ENCODE measurements at places on chromosomes 16 and 17.
A peak's percentile ranks its signal among the peaks of the same experiment; 100 is the strongest.

DNA sequence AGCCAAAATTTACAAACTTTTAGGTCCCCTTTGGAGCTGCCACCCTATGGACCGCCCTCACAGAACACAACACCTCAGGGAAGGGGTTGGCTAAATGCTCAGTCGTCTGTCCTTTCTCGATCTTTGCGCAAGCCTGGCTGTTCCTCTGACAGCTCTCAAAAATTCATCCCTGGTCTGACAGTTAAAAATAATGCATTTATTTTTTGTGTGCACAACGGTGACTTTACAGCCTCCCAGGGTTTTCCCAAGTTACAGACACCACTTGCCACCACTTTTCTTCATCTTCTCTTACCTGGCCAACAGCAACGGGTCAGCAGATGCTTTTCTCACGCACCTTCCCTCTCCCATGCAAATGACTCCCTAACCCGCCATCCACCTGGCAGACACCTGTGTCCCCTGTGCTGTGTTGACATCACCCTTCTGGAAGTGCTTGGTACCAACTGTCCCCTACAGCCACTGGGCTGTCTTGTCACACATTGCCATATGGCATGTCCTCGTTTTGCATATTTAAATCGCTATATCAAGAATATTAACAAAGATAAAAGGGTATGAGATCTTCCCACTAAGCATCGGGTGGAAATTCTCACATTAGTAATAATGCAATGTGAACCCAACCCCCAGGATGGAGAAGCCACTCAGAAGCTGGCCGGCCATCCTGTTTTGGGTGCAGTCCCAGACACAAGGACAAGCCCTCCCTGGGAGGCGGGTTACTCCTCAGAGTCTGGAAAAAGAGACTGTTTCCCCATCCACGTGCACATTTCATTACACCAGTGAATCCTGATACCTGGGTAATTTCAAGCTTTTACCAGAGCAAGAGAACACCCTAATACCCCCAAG lies 187.0 kb downstream of the ZFHX3 start:
- no peak for DNase-seq

DNA sequence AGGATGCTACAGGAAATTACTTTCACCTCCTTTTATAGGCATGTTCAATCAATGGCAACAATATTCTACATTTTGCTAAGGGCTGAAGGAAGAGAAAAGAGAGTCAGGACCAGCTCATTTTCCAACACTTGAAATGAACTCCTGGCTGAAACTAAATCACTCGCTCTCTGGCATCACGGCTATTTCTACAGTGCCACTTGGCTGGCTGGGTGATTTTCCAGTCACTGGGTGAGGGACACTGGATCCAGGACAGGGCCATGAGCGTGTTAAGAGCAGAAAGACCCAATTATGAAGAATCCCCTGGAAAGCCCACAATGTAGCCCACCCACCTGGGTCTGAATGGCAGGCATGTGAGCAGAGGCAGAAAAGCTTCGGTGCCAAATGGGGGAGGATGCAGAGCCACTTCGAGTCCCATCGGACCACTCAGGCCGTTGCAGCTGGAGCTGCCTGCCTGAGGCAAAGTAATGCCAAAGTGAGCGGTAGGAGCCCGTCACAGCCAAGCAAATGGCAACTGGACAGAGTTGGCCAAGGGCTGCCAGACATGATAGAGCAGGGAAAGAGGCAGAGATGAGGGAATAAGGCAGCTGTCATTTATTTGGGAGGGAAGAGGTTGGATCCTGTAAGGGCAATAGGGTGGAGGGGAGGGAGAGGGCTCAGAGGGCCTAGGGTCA lies 246.2 kb downstream of the STX8 start:
- DNase-seq: no peak

- DNase-seq: no peak
These were observed 4.3 kb downstream of the GID4 start for GRCh38 chr17:18043491-18043890.

GRCh38 chr16:54525104-54525503 lies 238.5 kb upstream of the IRX3 start:
- DNase-seq: no peak

GRCh38 chr16:89842471-89843408 lies 14.5 kb downstream of the SPIRE2 start:
- DNase-seq: peak; percentile 89

- DNase-seq: no peak
These were observed 34.1 kb downstream of the GLP2R start for GRCh38 chr17:9859781-9860180.

DNA sequence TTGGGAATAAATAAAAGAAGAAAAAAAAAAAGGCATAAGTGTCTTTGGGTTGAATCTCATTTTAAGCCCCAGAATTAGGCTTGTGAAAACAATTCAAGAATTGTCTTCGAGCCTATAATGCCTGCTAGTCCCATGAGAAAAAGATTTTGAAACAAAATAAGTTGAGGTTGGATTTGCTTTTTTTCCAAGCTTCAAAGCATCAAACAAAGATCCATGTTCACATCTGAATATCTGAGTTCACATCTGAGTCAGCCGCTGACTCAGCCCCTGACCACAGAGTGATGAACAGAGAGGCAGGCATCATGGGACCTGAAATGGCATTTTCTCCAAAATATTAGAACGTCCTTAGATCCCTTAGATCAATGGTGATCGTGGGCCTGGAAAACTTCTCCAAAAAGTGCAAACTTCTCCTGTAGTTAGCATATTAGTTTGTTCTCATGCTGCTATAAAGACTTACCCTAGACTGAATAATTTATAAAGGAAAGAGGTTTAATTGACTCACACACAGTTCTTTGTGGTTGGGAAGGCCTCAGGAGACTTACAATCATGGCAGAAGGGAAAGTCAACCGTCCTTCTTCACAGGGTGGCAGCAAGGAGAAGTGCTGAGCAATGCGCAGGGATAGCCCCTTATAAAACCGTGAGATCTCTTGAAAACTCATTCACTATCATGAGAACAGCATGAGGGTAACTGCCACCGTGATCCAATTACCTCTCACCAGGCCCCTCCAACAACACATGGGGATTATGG lies 294.6 kb upstream of the HSBP1 start:
- DNase-seq: peak; percentile 79

GRCh38 chr16:83603723-83604570 lies 203.8 kb upstream of the HSBP1 start:
- no peak for DNase-seq

DNA sequence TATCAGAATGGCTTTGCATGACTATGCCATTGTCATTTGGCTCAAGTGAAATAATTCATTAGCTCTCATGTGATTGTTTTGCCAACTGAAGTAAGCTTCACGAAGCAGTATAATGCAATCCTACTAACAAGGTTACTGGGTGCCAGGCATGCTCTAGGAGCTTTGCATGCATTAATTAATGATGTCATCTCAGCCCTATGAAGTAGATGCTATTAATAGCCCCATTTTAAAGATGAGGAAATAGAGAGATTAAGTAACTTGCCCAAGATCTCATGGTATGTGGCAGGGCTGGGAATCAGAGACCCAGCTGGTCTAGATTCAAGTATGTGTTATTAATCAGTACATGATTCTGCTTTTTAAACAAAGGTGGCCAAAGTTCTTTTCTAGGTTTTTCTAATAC lies 14.1 kb downstream of the KRT39 start:
- no peak for DNase-seq

DNA sequence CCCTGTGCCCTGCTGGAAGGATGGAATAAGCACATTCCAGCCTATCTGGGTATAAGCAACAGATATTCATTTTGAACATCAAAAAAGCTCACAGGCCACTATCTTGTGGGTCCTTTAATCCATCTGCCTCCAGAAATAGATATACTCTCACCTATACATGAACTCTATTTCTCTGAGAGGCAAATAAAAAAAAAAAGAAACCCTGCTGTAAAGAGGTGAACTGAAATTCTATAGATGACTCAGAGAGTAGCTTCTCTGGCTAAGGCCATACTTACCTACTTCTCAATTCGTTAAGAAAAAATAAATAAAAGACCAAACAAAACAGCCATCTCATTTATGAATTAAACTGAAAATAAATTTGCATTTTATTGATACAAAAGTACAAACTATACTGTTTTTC lies 86.3 kb downstream of the DYNLRB2 start:
- no peak for DNase-seq

GRCh38 chr17:71114911-71115668 lies 945.8 kb downstream of the KCNJ2 start:
- DNase-seq: no peak

GRCh38 chr17:48285614-48286013 lies 144.4 kb downstream of the SKAP1 start:
- DNase-seq: no peak

GRCh38 chr16:1287982-1288670 lies 21.3 kb upstream of the UBE2I start:
- no peak for DNase-seq

DNA sequence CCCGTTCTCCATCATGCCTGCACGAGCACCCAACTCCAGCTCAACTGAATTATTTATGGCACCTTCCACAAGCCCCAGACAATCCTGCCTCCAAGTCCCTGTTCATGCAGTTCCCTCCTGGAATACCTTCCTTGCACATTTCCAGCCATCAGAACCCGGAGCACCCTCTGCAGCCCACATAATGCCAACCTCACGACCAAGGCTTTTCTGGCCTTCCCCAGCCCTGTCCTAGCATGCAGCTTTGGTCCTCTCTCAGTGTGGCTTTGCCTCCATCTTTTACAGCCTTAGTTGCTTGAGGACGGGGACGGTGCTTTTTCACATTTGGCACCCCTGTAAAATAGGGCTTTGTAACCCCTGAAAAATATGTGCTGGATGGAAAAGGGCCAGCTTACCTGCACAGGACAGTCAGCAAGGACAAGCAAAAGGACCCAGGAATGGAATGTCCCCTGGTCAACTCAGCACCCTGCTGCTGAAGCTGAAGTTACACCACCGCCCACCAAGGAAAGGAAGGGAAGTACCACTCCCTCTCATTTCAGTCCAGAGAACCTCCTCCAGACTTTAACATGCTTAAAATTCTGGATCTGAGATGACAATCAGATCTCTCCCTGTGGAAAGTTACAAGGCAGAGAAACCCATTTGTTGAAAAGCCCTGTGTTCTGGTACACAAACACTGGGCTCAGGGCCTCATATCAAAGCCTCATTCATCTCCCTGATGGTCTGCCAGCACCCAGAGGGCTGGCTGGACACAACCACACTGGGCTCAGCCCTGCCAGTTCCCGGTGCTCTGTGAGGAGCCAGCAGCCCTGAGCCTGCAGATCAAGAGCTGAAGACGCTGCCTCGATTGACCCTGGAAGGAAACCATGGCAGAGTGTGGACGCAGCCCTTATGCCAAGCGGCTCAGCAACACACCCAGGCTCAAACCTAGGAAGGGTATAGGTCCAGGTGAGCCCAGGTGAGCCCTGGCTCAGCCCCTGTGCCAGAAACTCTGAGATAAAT lies 2.9 kb downstream of the SLC39A11 start:
- no peak for DNase-seq

DNA sequence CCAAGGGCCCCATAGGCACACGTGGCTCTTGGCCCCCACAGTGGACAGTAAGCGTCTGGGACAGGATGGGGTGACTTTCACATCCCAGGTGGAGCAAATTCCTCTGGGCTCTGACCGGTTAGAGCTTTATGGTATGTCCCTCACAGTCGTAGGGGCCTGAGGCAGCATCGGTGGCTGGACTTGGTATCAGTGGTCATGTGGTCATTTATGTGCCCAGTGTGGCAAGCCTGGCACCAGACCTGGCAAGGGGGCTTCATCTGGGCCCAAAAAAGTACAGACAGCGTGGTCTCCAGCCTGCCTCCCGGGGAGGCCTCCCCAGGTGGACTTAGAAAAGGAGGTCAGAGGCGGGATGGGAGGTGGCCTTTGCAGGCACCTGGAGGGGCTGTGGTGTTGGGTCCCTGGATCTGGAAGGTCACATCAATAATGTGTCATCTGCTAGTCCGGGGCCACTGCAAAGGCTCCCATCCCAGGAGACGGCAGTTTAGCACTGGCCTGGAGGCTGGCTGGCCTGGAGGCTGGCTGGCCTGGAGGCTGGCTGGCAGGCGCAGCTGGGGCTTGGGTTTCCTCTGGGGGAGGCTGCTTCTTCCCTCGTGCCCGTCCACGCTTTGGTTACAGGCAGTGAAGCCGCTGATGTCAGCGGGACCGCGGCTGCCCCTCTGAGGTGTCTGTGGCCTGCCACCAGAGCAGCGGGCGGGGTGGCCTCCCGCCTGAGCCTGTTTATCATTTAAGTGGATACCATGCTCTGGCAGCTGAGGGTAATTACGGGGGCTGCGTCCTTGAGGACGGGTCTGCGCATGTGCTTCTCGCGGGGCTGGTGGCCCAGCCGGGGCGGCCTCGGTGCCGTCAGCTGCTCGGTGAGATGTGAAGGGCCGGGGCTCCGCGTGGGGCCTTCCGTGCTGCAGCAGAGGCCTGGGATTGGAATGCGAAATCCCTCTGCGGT lies 20.7 kb upstream of the CBX4 start:
- no peak for DNase-seq

- no peak for DNase-seq
These were observed 969.1 kb upstream of the EEF2KMT start for GRCh38 chr16:6066652-6067051.

GRCh38 chr17:10754109-10754508 lies 24.3 kb upstream of the TMEM220 start:
- no peak for DNase-seq

- DNase-seq: no peak
These were observed 4.1 kb downstream of the MAP3K14 start for GRCh38 chr17:45312477-45313420.

- DNase-seq: peak; percentile 62
These were observed 680 bp downstream of the SKA2 start for GRCh38 chr17:59154292-59154720.

DNA sequence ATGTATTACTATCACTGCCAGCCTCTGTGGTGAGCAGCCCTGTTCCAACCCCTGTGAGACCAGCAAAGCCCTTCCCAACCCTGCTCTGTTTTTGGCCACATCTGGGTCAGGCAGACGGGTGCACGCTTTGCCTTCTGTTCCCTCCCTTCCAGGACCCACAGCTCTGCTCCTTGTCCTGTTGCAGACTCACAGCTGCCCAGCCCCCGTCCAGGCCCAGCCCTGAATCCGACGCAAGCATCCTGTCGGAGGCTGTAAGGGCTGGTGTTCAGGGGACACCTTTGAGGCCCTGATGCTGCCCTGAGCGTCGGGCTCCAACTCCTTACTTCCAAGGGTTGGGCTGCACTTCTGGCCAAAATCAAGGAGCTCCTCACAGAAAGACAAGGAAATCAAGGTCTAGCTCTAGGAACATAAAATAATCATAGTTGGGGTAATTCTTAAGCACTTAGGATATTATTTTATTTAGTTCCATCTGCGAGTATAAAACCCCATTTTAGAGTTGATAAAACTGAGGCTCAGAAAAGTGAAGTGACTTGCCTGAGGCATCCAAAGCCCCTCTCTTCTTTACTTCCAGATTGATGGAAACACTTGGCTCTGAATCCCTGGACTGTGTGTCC lies 14.3 kb upstream of the SRCIN1 start:
- DNase-seq: no peak

DNA sequence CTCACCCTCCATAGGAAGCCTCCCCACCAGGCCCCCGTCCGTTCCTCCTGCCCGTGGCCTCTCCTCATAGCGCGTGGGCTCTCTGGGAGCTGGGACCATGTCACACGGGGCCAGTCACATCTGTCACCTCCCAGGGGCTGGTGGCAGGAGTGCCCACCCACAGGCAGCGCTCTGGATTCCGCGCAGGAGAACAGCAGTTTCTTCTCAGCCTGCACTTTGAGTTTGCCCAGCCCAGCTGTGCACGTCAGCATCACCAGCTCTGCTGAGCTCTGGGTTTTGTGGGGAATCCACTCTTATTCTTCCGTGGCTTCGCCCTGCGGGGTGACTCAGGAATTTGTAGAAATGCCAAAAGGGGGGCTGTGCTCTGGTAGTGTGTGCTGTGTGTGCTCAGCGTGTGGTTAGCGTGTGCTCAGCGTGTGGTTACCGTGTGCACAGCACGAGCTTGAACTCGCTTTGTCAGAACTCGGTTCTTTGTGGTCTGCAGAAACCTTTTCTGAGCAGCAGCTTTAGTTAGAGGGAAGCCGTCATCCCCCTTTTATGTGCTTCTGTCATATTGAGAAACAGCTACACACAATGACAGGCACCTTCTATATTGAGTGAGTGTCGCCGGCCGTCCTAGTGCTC lies 3.2 kb downstream of the ACSF3 start:
- DNase-seq: no peak

All from urothelium cell line (cell line).